ENCODE measurements at places on chromosomes 2 and 18.

DNA sequence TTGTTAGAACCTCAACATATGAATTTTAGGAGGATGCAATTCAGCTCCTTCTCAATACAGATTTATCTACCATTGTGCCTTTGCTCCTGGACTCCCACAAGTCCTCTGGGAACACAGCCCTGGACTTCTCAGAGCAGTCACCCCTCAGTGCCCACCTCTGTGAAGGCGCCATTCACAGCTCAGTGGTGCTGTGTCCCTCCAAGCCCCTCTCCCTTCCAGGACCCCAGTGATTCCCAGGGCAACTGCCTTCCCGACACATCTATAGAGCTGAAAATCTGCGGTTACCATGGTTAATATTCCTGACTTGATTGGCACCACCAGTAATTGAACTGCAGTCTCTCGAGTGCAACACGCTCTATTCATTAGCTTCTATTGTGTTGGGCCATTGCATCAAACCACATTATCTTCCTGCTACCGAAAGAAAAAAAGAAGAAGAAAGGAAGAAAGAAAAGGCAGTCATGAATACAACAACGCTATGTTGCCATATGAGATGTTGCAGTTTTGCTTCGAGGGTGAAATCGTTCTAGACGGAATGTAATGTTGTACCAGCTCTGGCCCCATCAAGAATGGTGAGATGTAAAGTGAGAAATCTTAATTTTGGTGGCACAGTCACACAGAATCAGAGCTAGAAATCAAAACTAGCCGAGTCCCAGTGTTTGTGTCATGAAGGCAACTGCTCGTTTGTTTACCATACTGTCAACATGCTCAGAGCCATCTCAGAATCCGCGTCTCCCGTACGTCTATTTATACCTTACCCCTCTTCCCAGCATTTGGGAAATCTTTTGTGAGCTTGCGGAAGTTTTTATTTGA lies 524.0 kb upstream of the ID2 start:
- DNase-seq: no peak

- no peak for DNase-seq
Observed at GRCh38 chr2:37330681-37331080, 6.0 kb upstream of the PRKD3 start.

DNA sequence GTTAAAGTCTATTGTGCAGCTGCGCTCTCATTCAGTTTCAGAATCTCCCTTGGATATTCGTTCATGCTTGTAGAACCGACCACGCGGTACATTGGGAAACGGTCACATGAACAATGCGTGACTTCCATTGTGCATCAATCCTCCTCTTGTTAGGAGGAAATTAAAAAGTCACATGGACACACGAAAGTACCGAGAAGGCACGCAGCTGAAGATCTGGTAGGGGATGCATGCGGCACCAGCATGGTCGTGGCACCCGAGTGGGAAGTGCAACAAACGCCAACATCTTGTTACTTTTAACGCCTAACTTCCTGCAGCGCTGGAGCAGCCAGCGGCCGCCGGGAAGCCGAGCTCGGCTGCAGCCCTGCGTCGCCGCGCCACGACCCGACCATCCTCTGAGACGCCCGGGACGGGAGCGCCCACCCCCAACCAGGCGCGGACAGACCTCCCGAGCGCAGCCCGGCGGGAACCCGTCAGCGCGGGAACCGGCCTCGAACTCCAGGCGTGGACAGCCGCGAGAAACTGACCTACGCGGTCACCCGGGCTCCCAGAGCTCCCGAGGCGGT lies 412 bp downstream of the OSBPL1A start:
- DNase-seq: peak; percentile 65

DNA sequence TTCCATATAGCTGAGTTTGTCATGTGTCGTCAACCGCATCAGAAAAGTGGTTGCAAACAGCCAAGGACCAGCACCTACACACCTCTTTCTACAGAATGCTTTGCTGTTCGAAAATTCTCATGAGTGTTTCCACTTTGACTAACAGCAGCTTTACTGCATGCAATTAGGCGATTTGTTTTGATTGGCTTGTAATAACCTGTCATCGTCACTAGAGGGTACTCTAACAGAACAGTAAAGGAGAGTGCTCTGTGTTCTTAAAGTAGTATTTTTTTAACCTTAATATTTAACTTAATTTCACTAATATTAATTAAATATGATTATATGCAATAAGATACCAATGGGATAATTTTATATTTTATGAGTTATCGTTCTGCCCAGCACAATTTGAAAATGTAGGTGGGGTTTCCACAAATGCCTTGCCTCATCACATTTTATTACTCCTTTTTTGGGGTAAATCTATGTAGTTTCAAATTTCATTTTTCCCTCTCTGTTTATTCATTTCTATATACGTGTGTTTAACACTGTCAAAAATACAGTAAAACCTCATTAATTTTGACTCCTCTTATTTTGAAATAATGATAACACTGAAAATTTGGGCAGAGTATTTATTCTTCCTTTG lies 502.2 kb downstream of the NRXN1 start:
- DNase-seq: peak; percentile 44

DNA sequence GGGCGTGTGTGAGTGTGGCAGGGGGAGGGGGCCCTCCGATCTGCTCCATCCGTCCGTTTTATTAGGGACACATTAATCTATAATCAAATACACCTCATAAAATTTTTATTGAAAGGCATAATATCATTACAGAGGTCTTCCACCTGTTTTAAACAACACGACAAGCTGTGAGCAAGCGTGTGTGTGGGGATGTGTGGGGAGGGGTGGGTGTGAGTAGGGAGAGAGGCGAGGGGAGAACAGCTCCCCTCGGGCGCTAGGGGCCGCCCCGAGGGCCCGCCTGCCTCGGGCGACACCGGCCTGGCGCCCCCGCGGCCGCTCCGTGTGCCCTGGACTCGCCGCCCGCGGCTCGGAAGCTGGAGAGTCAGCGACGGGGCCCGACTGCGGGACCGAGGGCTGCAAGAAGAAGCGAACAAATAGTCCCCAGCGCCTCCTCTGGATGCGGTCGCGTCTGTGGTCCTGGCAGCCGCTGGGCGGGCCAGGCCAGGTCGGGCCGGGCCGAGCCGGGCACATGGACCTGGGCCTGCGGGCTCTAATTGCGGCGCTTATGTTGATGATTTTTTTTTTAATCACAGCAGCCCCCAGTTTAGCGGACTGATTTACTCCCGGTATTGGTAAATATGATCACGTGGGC lies 352 bp upstream of the HOXD9 start:
- peak; percentile 91 for DNase-seq

DNA sequence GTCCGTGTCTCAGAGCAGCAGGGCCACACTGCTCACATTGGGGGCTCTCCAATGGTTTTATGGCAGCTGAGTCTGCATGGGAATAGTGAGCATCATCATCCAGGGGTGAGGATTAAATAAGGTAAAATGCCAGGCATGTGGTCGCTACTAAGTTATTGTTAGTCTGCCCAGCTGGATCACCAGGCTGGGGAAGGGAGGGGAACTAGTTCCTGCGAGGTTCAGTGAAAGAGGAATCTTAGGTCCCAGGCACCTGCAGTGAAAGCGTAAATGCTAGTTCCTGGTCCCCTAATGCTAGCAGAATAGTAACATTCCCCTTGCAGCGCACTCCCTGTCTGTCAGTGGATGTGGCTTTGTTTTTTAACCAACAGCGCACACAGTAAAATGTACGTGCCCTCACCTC lies 60.1 kb downstream of the ARHGEF4 start:
- no peak for DNase-seq

GRCh38 chr2:105915005-105915558 lies 170.4 kb downstream of the NCK2 start:
- no peak for DNase-seq

DNA sequence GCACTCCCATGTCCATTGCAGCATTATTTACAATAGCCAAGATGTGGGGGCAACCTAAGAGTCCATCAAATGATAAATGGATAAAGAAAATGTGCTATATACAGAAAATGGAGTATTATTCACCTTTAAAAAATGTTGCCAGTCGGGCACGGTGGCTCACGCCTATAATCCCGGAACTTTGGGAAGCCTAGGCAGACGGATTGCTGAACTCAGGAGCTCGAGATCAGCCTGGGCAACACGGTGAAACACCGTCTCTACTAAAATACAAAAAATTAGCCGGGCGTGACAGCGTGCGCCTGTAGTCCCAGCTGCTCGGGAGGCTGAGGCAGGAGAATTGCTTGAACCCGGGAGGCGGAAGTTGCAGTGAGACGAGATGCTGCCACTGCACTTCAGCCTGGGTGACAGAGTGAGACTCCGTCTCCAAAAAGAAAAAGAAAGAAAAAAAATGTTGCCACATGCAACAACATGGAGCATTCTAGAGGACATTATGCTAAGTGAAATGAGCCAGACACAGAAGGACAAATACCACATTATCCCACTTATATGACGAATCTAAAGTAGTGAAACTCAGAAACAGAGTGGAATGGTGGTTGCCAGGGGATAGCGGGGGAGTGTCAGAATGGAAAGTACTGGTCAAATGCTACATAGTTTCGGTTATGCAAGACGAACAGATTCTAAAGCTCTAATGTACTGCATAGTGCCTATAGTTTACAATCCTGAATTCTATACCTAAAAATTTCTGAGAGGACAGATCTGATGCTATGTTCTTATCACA lies 1385.6 kb upstream of the TMEFF2 start:
- no peak for DNase-seq

DNA sequence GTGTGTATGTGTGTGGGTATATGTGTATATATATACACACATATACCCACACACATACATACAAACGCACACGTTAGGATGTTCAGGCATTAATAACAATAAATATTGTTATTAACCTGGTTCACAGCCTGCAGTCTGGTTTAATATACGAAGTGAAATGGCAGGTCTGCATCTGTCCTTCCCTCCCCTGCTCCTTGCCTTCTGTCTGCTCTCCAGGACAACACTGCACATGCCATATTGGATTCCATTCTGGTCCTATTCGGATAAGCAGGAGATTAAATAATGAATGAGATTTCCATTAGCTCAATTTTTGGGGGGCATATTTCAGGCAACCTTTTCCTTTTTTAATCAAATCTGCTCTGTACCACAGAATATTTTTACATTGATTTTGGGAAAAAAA lies 158.0 kb downstream of the CELF4 start:
- no peak for DNase-seq

- DNase-seq: peak; percentile 18
Observed at GRCh38 chr2:215920244-215921100, 92.9 kb downstream of the MREG start.

DNA sequence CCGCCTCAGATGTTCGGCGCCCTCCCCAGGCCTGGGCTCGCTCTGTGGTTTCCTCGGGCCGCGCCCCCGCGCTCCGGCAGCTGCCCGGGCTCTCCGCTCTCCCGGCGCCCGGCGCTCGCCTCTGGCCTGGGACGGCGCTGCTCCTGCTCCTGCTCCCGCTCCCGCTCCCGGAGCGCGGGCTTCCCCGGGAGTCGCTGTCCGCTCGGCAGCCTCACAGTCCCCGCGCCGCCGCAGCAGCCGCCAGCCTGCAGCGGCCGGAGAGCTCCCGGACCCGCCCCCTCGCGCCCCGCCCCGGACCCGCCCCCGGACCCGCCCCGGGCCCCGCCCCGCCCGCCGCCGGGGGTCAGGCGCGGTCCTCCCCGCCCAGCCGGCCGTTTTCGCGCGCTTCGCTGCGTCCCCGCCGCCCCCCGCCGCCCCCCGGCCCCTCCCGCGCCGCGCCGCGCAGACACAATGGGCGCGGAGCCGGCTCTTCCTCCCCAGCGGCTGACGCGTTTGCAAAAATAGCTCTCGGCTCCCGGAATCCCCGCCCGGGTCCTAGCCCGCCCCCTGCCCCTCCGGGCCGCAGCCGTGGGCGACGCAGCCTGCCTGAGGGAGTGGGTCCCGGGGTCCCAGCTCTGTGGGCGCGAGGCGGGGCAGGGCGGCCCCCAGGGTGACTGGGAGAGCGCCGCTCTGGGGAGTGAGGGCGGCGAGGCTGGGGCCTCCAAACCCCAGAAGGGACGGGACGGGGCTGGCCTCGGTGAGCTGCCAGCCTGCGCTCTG lies at the start of gene ARL4C:
Gene ARL4C, minus strand, starts transcription at position 247 of the 759 bp plus-strand sequence. CDS start 495 bp downstream, outside the sequence.
- peak; percentile 61 for DNase-seq

DNA sequence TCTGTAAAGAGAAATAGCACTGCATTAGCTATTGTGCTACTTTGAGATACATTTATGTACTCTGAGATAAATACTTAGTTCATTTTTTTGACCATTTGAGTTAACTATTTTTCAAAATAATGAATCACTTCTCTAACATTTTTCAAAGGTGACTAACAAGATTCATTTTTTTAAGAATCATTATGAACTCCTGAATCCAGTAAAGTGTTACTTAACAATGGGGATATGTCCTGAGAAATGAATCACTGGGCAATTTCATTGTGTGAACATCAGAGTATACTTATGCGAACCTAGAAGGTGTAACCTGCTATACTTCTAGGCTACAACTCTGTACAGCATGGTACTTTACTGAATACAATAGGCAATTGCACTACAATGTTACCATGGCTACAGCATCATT lies 355.8 kb downstream of the ARL6IP6 start:
- DNase-seq: no peak

GRCh38 chr18:55778788-55779690 lies 191.0 kb upstream of the TCF4 start:
- peak; percentile 17 for DNase-seq

- DNase-seq: no peak
Observed at GRCh38 chr2:150280231-150280630, 207.2 kb downstream of the RND3 start.

DNA sequence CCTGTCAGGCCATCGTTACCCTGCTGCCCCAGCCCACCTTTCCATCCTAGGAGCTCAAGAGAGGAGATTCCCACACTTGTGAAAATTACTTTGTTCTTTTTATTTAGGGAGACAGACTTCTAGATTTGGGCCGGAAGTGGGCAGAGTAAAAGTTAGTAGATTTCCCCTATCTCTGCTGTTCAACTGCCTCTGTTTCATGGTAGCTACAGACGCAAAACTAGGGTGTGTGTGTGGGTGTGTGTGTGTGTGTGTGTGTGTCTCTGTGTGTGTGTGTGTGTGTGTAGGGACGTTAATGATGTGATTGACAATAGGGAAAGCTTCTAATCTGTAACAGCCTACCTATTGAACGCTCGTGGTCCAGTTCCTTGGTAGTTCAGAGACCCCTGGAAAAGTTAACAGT lies 438 bp downstream of the PSMA8 start:
- no peak for DNase-seq

- no peak for DNase-seq
Observed at GRCh38 chr2:28927878-28928277, 33.4 kb downstream of the WDR43 start.

GRCh38 chr2:8877894-8878293 lies 40.5 kb upstream of the KIDINS220 start:
- no peak for DNase-seq

GRCh38 chr2:14554849-14555545 lies 77.5 kb upstream of the LRATD1 start:
- DNase-seq: no peak

- no peak for DNase-seq
Observed at GRCh38 chr18:28108254-28108653, 68.7 kb downstream of the CDH2 start.

- no peak for DNase-seq
Observed at GRCh38 chr18:23231340-23232021, 96.2 kb downstream of the CABLES1 start.

DNA sequence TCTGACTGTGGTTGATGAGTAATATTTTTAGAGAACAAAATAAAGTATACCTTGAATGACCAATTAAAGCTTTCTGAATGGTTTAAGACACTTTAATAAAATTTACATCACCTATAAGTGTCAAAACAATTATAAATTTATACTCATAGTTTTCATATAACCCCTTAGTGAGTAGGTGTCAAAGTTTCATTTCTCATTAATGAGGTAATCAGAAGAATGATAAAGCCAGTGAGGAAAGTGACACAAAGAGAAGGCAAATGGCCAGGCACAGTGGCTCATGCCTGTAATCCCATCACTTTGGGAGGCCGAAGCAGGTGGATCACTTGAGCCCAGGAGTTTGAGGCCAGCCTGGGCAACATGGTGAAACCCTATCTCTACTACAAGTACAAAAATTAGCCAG lies 60.8 kb upstream of the CTLA4 start:
- no peak for DNase-seq

- no peak for DNase-seq
Observed at GRCh38 chr2:85814802-85815550, 61.2 kb downstream of the ATOH8 start.

Measured in NCI-H1105 (cell line).